ENCODE measurements at places on chromosomes 2 and 18.
A peak's percentile ranks its signal among the peaks of the same experiment; 100 is the strongest.

DNA sequence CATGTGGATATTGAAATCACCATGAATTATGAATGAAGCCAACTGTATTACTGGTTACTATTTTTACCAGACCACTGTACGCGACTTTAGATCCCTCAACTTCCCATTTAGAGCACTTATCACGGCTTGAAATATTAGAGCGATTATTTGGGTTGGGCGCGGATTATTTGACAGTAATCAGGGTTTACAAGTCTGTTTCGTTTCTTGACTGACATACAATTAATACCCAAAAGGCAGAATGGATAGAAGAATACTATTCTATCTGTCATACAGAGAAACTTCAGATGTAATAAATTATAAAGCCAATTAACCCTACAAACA, 496 bp upstream of the NAPG start:
- no peak for DNase-seq

DNA sequence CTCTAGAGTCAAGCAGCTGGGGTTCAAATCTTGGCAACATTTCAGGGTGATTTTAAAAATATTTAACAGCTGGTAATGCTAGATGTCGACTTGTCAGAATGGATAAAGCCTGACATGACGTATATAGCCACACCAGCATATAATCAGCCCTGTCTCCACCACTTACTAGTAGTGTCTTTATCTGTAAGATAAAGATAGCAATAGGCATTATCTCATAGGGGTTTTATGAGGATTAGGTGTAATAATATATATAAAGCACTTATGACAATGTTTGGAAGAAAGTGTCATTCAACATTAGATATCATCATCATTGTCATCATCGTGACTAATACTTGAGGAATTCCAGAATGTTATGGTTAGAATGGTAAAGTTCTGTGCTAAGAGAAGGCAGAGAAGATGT, 369.0 kb upstream of the CWC22 start:
- no peak for DNase-seq

- DNase-seq: no peak
Measured at GRCh38 chr2:11827547-11827946, 81.1 kb downstream of the LPIN1 start.

DNA sequence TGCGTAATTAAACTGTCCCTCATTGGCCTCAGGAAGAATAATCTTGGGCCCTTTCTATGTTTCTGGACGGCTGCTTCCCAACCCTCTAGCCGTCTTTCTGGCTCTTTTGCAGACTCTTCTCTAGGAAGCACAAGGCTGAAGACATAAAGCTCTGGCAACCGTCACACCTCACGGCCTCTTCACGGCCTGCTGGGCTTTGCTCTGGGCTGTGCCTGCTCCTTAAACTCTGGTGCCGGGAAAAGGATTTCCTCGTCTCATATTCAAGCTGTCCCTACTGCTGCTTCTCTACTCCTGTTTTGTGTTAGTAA, 36.0 kb upstream of the WIPF1 start:
- no peak for DNase-seq

- peak; percentile 87 for DNase-seq
Measured at GRCh38 chr2:42342061-42342794, 18.8 kb downstream of the COX7A2L start.

GRCh38 chr2:36359067-36359466, 3.5 kb downstream of the CRIM1 start:
- no peak for DNase-seq

- DNase-seq: peak; percentile 76
Measured at GRCh38 chr18:12726774-12727550, 24.1 kb downstream of the PSMG2 start.

GRCh38 chr2:55111570-55112228, 61.4 kb upstream of the RTN4 start:
- peak; percentile 94 for DNase-seq

Measured in SJSA1 (cell line).